ENCODE measurements at places on chromosomes 5 and 9. TPM values are rescaled to one million over a fixed set of nuclear protein-coding genes. Genes with fewer than 3 reads are reported as not detected.

DNA sequence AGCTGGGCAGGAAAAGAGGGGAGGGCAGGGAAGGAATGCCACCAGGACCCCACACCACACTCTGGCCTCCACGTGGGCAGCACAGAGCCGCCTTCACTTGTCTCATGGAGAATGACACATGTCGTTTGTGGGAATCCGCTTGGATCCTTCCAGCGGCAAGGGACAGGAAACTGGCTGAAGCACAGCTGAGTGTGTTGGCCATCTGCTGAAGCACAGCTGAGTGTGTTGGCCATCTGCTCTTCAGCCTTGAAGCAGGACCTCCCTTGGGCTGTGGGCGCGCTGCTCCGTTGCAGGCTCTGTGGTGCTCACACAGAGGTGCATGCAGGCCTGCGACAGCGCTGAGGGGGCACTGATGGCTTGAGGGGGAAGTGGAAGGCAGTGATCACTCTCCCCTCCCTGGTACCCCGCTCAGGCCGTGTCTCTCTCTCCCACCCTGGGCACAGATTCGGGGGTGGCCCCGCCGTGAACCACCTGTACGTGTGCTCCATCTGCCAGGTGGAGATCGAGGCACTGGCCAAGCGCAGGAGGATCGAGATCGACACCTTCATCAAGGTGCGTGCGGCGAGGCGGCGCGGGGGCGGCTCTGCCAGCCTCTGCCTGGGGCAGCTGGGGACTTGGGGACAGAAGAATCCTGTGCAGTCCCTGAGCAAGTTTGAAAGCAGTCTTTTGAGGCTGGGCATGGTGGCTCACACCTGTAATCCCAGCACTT is 40.6 kb downstream of the USP20 start:
- no peak for DNase-seq
- H3K4me1 ChIP-seq, result no peaks in the 10 kb centered on the region
- H3K4me3 ChIP-seq, result no peak overlapping the region
- no peaks in the 10 kb centered on the region for H3K27me3 ChIP-seq

DNA sequence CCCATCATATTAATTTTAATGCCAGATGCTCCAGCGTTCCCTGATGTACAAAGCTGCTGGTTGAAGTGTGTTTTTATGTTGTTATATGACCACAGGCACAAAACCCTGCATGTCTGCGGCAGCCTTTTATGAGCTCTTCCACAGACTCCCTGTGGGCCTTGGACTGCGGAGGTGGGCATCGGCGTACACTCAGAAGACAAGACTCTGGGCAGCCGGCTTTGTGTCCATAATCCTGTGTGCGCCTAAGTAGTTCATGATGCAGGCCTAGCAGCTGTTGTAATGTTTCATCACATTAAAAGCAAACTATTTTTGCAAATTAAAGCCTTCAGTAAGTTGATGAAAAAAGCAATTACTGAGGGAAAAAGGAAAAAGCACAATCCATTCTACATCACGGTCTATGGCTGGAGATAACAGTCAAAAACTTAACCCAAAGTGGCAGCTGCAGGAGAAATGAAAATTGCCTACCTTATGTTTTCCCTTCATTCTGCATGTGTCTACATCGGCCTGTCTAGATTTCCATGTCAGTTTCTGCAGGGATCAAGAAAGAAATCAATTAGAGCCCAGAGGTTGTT is 78.8 kb downstream of the SEMA6A start:
- H3K4me1 ChIP-seq, result no peaks in the 10 kb centered on the region
- no peaks in the 10 kb centered on the region for H3K27me3 ChIP-seq
- no peak overlapping the region for H3K27ac ChIP-seq
- no peaks in the 10 kb centered on the region for H3K36me3 ChIP-seq
- DNase-seq, result no peak
- no peak overlapping the region for H3K4me3 ChIP-seq

GRCh38 chr9:19481121-19481870 is 72.5 kb downstream of the ACER2 start:
- H3K27ac ChIP-seq, result no peak overlapping the region
- H3K36me3 ChIP-seq, result no peaks in the 10 kb centered on the region
- no peak overlapping the region for H3K4me3 ChIP-seq

- DNase-seq, result no peak
- H3K4me1 ChIP-seq, result no peaks in the 10 kb centered on the region
- no peaks in the 10 kb centered on the region for H3K36me3 ChIP-seq
- no peaks in the 10 kb centered on the region for H3K27me3 ChIP-seq
- no peak overlapping the region for H3K4me3 ChIP-seq
- H3K27ac ChIP-seq, result no peak overlapping the region
Measured at GRCh38 chr9:12162181-12162815, 530.9 kb upstream of the TYRP1 start.

DNA sequence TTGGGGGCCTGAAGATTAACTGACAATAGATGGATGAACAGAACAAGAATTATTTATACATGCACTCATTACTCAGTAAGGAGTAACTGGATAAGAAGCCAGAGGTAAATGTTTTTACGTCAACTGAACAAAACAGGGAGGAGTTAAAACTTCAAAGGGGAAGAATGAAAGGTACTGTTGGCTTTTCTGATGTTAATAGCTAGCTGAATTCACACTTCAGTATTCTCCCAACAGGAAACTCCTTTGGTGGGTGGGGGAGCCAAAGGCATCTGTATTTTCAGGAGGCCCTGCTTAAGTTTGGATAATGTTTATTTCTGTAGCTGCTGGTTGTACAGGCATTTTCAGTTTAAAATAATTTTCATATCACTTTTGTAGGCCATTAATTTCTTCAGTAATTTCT is 23.2 kb upstream of the RFK start:
- H3K4me3 ChIP-seq, result no peak overlapping the region
- H3K27me3 ChIP-seq, result no peaks in the 10 kb centered on the region
- no peak overlapping the region for H3K27ac ChIP-seq
- H3K4me1 ChIP-seq, result no peaks in the 10 kb centered on the region

- H3K36me3 ChIP-seq, result no peaks in the 10 kb centered on the region
- no peak overlapping the region for H3K27ac ChIP-seq
- peaks cover 5% of the 10 kb centered on the region for H3K4me1 ChIP-seq
- H3K4me3 ChIP-seq, result no peak overlapping the region
- DNase-seq, result no peak
Measured at GRCh38 chr9:70609011-70609410, 194.6 kb upstream of the KLF9 start.

- H3K27ac ChIP-seq, result no peak overlapping the region
- no peaks in the 10 kb centered on the region for H3K36me3 ChIP-seq
- H3K4me3 ChIP-seq, result no peak overlapping the region
- DNase-seq, result no peak
Measured at GRCh38 chr5:93294996-93295395, 286.0 kb downstream of the NR2F1-AS1 start.

DNA sequence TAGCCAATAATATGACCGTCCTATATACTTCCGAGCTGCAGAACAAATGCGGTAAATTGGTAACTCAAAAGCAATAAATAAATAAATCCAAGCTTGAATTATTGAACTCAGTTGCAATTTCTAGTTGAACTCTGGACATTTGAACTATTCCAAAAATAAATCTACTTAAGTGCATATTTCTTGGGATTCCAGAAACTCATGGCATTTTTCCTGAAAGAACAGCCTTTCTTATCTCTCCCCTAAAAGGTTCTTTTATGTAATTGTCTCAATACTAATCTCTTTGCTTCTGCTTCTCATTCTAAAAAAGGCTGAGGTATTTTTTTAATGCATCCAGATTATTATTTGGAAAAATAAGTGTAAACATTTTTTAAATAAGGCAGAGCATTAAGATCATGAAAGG is 131.7 kb downstream of the TRPM6 start:
- H3K4me1 ChIP-seq, result no peaks in the 10 kb centered on the region
- no peak for DNase-seq
- no peak overlapping the region for H3K27ac ChIP-seq

GRCh38 chr5:157266286-157267007 is 524 bp downstream of the CYFIP2 start:
- H3K27ac ChIP-seq, result no peak overlapping the region
- DNase-seq, result no peak
- H3K4me1 ChIP-seq, result no peaks in the 10 kb centered on the region
- H3K4me3 ChIP-seq, result peak overlapping the region; percentile 68
- no peaks in the 10 kb centered on the region for H3K36me3 ChIP-seq

- no peaks in the 10 kb centered on the region for H3K27me3 ChIP-seq
- H3K36me3 ChIP-seq, result no peaks in the 10 kb centered on the region
- peaks cover 3% of the 10 kb centered on the region for H3K4me1 ChIP-seq
Measured at GRCh38 chr9:27519466-27520465, 4.3 kb upstream of the IFNK start.

GRCh38 chr5:31809050-31809870 is 170.3 kb downstream of the PDZD2 start:
- H3K27ac ChIP-seq, result no peak overlapping the region
- H3K27me3 ChIP-seq, result no peaks in the 10 kb centered on the region
- peaks cover 3% of the 10 kb centered on the region for H3K4me1 ChIP-seq

GRCh38 chr5:115033861-115034260 is 135.8 kb downstream of the TRIM36 start:
- H3K4me1 ChIP-seq, result no peaks in the 10 kb centered on the region
- peak; percentile 57 for DNase-seq
- H3K27me3 ChIP-seq, result no peaks in the 10 kb centered on the region
- H3K27ac ChIP-seq, result no peak overlapping the region

- no peak overlapping the region for H3K27ac ChIP-seq
- no peaks in the 10 kb centered on the region for H3K36me3 ChIP-seq
- DNase-seq, result no peak
- H3K4me3 ChIP-seq, result no peak overlapping the region
Measured at GRCh38 chr5:117463881-117464570, 889.4 kb upstream of the SEMA6A start.

The GABRA6 gene
- total RNA-seq, result 1.1 TPM

The SH3TC2 gene
- total RNA-seq, result 136 TPM

The GABRB2 gene
- total RNA-seq, result 4.7 TPM

The OR1J2 gene
- 1.6 TPM for total RNA-seq

The MTREX gene
- 126 TPM for total RNA-seq

The SLC31A1 gene
- 12.3 TPM for total RNA-seq

The INPP5E gene
- 32.2 TPM for total RNA-seq

The CBY3 gene
- 6.4 TPM for total RNA-seq

The CKMT2 gene
- total RNA-seq, result 27.6 TPM

The MVB12B gene
- total RNA-seq, result 30.7 TPM

The ADRB2 gene
- 0.79 TPM for total RNA-seq
